ENCODE measurements at places on chromosomes 5 and 9.

- no peak for DNase-seq
Observed at GRCh38 chr5:99543841-99544240, 615.0 kb upstream of the CHD1 start.

DNA sequence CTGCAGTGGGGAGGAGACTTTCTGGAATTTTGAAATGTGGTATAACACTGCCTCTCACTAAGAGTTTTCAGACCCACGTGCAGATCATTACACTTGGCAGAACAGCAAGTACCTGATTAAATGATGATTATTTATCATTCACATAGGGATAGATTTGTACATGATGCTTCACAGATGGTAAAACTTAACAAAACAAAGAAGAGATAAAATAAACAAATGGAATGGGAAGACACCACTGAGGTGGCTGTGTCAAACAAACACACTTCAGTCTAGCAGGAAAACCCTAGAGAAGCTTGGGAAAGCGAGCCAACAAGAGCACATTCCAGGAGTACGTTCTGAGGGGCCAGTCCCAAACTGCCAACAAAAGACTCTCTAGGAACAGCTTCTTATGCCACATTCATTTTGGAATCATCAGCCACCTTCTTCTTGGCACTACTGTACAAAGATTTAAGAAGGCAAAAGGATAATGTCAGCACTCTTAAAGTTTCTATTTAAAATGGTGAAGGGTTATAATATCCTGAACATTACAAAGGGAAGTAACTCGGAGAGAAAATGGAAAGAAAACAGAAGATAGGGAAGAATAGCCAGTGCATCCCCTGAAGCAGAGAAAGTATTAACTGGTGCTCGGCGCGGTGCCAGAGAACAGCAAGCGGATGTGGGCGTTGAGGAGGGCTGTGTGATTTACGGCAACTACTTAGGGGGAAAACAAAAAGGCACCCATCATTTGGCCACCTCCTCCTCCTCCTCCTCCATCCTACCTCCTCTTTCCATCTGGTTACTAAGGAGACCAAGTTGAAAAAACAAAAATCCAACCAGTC, 1.6 kb downstream of the MED27 start:
- peak; percentile 13 for DNase-seq

DNA sequence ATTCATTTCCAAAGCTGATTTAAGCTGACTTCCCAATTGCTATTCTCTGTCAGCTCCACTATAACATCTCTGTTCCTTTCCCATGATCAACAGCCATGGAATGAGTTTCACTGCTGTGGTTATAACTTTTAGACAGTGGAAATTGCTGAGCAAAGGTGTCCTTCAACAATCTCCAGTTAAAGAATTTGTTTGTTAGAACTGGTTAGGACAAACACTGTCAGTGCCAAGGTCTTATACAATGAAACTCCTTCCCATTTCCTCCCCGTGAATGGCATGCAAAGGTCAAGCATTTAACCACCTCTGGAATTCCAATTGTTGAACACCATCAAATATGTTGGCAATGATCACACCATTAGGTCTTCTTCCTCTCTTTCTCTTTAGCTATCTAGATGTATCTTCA, 45.7 kb upstream of the GHR start:
- DNase-seq = no peak

- no peak for DNase-seq
Observed at GRCh38 chr5:87116825-87117512, 150.7 kb upstream of the RASA1 start.

DNA sequence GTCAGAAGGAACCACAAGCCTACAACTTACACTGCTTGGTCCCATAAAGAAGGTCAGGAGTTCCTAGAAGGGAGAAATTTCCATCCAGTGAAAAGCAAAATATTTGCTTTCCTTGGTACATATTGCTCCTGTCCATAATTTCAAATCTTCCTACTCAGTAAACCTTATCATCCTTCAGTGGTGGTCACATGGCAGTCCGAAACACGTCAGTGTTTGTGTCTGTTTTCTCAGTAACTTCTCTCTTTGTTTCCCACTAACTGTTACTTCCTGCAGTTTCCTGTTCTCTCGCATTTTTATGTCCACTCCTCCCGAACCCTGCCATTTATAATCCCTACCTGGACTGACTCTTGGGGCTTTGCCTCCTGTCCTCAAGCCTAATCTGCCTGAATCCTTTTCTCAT, 129.1 kb downstream of the FANCC start:
- DNase-seq = no peak
